ENCODE measurements at places on chromosomes 4 and X.

DNA sequence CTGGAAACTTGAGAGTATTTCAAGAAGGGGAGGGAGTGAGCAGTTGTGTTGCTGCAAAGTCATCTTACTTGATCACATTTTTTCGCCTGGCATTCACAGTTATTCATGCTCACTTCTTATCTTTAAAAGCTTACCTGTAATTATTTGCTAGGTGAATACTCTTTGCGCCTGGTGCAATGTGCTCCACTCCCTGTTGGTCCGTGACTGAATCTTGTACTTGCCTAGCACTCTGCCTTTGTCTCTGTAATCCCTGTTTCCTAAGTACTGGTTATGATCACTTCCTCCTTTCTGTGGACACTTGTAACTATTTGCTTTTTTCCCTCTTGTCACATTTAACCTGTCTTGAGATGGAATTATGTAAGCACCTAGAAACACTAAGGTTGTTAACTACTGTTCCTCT lies 5.8 kb downstream of the BMP2K start:
- no peak for DNase-seq

DNA sequence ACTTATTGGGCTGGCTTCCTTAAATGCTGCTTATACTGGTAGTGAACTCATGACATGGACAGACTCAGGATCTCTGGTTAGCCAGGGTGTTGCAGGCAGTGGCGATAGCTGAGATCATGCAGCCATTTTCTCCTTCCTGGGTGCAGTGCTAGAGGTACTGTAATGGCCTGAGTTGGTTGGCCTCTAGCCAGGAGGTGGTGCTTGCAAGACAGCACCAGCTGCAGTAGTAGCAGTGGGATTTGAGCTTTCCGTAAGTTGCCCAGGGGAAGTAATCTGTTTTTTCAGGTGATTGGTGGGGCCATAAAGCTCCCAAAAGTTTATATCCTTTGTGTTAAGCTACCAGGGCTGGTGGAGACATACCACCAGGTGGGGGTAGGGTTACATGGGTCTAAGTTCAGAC lies 45.1 kb upstream of the AADAT start:
- DNase-seq, result no peak

GRCh38 chr4:26372525-26373172 lies 51.8 kb downstream of the RBPJ start:
- no peak for DNase-seq

GRCh38 chr4:99382745-99383360 lies 30.3 kb upstream of the ADH1C start:
- DNase-seq, result no peak

- DNase-seq, result no peak
Observed at GRCh38 chrX:40415675-40416074, 165.1 kb upstream of the ATP6AP2 start.

- no peak for DNase-seq
Observed at GRCh38 chr4:162706632-162707031, 460.1 kb downstream of the NAF1 start.

- no peak for DNase-seq
Observed at GRCh38 chrX:108664701-108665100, 71.7 kb downstream of the IRS4 start.

GRCh38 chr4:124469981-124470380 lies 242.6 kb downstream of the ANKRD50 start:
- DNase-seq, result no peak

- no peak for DNase-seq
Observed at GRCh38 chr4:31548021-31548420, 827.9 kb downstream of the PCDH7 start.

- DNase-seq, result no peak
Observed at GRCh38 chr4:78845472-78845871, 69.3 kb downstream of the BMP2K start.

GRCh38 chrX:12548341-12548740 lies 242.9 kb upstream of the PRPS2 start:
- DNase-seq, result no peak

DNA sequence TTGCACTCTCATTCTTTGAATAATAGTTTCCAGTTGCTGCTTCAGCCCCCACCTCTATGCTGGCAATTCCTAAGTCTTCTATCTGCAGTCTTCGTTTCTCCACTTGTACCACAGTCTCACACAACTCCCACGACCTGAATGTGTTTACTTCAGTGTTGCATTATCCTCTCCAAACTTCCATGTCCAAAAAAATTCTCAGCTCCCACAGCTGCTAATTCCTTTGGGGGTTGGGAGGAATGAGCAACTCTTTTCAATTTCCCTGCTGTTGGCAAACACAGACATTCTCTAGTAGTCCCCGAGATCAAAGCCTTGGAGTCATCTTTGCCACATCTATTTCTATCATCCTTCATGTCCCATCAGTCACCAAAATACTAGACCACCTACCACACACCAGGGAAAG lies 14.4 kb upstream of the CDS1 start:
- no peak for DNase-seq

DNA sequence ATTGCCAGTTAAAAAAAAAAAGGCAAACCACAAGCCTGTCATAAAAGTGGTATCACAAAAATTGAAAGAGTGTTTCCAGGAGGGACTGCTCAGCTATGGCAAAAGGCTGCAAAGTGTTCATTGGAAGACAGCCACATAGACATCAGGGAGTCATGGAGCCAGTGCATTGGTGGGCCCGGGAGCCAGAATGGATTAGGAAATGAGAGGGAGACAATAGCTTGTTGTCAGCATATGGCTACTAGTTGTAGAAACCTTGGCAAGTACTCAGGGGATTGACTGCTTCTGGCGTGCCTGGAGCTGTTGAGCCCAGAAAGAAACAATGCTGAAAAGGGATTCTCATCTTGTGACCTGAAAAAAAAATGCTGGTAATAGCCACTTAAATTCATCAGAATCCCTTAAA lies 5.0 kb downstream of the GAR1 start:
- DNase-seq, result no peak

Data from NCI-H2081 treated with DMSO at 0.1 percent for 48 hours (cell line).